ENCODE measurements at places on chromosomes 6 and 20.

DNA sequence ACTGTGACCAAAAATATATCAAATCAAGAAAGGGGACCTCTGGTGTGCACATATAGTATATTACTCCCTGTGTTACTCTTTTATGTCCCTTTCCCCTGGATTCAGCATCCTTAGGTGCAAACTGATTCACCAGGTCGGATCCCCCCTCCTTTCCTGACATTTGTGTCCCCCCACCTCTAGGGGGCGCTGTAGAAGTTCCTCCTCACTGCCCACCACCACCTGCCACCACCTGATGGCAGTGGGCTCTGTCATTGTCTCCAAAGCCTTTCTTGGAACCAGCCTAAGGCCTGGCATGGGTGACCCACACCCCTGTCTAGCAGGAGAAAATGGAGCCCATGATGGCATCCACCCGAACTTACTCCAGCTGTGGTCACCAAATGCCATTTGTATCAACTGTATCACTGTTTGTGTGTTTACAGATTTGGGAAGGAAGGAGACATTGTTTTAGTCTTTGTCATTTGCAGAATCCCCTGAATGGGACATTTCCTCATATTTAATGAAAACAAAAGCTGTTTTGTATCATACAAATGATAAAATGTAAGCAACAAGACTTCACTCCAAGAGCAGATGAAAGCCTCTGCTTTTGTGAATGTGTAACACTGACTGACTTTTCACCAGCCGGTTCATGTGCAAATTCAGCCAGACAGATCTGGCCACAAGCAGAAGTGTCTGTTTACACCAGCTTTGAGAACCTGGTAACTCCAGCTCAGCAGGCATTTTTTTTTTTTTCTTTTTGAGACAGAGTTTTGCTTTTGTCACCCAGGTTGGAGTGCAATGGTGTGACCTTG, 66.2 kb downstream of the ARMC2 start:
- DNase-seq, result no peak

DNA sequence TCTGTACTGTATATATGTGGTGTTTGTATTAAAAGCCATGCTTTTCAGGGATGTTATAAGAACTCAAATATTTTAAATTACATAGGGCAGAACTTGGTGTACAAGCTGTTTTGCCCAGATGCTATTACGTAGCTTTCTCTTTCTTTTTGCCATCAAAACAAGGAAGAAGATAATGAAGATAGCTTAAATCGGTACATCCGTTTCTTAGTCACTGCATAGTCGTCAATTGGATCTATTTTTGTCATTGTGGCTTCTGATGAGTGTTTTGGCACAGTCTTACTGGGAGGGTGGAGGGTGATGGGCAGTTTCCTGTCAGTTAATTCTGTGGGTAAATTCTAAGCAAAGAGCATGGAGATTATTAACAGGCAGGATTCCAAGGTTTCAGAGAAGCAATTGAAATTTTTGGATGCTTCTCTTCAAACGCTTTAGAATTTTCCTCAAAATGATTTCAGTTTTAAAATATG, 649.1 kb upstream of the GJE1 start:
- DNase-seq, result no peak

DNA sequence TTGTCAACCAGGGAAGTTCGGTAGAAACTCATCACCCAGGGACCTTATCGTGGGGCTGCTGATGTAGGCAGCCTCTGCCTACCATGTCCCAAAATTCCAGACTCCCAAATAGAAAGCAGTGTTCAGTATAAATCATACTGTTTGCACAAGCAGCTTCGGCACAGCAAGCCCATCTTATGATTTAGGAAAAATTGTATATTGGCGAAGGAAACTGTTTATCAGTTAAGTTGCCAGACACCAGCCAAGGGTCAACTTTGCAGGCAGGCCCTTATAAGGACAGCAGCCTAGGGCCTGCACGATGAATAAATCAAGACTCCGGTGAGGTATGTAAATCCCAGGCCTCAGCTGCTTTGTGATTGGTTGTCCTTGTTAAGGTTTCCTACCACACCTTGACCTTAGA, 36.8 kb downstream of the GFOD1 start:
- DNase-seq, result no peak

- no peak for DNase-seq
Measured at GRCh38 chr6:68697394-68697793, 62.3 kb downstream of the ADGRB3 start.

DNA sequence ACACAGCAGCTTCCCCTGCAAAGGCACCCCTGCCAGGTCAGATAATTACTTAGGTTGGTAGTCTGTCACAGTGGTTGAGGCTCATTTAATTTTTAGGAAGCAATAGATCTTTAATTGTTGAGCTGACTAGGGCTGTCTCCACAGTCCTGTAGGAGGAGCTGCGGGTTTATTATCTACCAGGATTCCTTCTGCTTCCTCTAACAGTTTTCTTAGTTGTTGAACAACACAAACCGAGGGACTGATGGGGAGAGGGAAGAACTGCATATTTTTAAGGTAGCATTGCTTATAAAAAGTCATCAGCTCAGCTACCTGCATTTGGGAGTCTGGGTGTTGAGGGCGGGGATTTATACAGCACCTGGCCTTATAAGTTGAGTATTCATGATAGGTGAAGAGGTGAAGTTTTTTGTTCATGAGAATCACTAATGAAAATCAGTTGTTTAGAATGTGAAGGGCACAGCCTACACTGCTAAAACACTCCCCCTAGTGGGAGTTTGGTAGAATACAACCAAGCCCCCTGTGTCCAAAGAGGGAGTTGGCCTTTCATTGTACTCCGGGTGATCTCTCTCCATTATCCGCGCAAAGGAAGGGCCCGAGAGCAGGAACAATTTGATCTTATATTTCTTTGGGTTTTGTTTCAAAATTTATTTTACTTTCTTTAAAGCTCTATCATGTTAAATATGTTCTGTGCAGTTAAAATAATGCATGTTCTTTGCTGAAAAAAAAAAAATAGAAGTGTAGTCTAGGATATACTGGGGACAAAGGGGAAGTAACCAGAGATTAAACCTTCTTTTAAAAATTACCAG, 69.6 kb downstream of the SSR1 start:
- no peak for DNase-seq

DNA sequence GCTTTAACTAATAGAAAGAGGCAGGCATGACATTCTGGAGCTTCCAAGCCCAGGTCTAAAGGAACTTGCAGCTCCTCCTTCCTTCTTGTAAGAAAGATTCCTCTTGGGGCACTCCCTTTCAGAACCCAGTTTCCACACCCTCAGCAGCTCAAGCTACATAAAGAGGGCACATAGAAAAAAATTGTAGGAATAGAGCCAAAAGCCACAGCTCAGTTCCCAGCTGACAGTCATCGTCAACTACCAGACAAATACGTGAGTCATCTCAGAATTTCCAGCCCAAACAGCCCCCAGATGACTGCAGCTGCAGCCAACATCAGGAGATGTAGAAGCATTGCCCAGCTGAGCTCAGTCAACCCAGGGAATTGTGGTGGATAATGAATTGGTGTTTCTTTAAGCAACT, 349.8 kb upstream of the ARID1B start:
- no peak for DNase-seq

- no peak for DNase-seq
Measured at GRCh38 chr6:118029967-118030366, 122.9 kb downstream of the SLC35F1 start.

DNA sequence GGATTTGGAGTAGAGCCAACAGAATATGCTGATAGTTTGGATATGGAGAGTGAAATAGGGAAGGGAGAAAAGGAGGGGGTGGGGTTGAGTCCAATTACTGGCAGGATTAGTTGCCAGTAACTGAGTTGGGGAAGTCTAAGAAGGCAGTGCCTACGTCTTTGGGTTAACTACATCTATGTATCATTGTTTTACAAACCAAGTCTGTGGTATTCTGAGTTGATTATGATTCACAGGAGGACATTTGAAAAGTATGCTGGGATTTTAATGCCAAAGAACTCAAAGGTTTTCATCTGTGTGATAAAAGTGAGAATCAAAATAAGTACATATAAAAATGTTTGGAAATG, 14.7 kb downstream of the DSE start:
- no peak for DNase-seq

DNA sequence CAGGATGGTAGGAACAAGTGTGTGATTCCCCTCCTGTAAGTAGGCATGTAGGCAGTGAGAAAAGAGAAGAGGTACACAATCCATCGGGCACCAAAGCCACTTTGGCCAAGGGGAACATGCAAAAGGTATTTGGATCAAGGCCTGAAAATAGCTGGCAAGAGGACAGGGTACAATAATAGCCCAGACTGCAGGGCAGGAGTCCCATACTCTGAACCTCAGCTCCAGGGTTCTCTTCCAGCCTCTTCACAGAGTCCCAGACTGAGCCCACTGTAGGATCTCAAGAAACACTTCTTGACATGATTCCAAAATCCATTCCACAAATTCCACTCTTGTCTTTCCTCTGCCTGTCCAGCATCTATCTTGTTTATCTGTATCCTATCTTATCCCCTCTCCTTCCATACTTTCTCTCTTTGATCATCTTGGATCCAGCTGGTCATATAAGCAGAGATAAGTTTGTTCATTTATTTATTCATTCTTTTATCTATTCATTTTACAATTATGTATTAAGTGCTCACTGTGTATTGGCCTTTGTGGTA, 19.7 kb downstream of the ACSS2 start:
- no peak for DNase-seq

DNA sequence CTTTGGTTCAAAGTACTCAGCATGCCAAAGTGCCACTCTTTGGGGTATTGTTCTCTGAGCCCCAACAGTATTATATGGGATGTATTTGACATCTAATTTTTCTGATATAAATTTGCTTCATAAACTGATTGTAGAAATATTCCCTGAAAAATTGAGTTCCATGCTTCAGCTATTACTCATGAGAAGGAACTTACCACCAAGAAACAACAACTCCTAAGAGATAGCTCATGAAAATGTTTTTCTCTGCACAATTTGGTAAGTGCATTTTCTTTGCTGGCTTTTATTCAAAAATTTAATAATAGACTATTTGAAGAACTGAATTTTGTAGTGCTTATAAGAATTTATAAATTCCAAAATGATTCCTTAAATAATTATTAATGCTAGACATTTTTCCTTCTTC, 12.8 kb upstream of the TPD52L1 start:
- DNase-seq, result no peak

- no peak for DNase-seq
Measured at GRCh38 chr6:127404133-127404532, 55.1 kb downstream of the KIAA0408 start.

Measured in stimulated activated CD8-positive, alpha-beta memory T cell treated with anti-CD3 and anti-CD28 coated beads, Interleukin-15, amount 100 ng/mL, for 24 hours (primary cell).